Forelimb muscle (tissue), 1 donor: ENCODE measurements at places on chromosomes 3 and 15. TPM values are rescaled to one million over a fixed set of nuclear protein-coding genes. Genes with fewer than 3 reads are reported as not detected.

SCN11A gene
- polyA plus RNA-seq, result 2.5 TPM

ADAMTS9 gene
- polyA plus RNA-seq, result 66.5 TPM

CLSTN2 gene
- polyA plus RNA-seq, result 2.1 TPM

STAB1 gene
- polyA plus RNA-seq, result 37.3 TPM
